ENCODE measurements at places on chromosomes 13 and 19. TPM values are rescaled to one million over a fixed set of nuclear protein-coding genes. Genes with fewer than 3 reads are reported as not detected.

The MIA gene
- total RNA-seq = not detected

The ZNF790 gene
- total RNA-seq = 7.8 TPM

The ZNF492 gene
- total RNA-seq = 1.1 TPM

The RPL18 gene
- 1,465 TPM for total RNA-seq

The SIGLEC5 gene
- total RNA-seq = not detected

The FGF9 gene
- 0.89 TPM for total RNA-seq

The PRTN3 gene
- total RNA-seq = not detected

The FCER2 gene
- total RNA-seq = 0.23 TPM

The BLVRB gene
- 12.9 TPM for total RNA-seq

The RYR1 gene
- 1.6 TPM for total RNA-seq

The ZNF836 gene
- total RNA-seq = 14.6 TPM

The DZIP1 gene
- 0.26 TPM for total RNA-seq

Measured in activated CD8-positive, alpha-beta memory T cell treated with anti-CD3 and anti-CD28 coated beads, Interleukin-2, amount 10 ng/mL, durations not matched to agents 7 days and 5 days (primary cell).